Femur (tissue), 1 donor: ENCODE measurements at places on chromosomes 2 and 18.

DNA sequence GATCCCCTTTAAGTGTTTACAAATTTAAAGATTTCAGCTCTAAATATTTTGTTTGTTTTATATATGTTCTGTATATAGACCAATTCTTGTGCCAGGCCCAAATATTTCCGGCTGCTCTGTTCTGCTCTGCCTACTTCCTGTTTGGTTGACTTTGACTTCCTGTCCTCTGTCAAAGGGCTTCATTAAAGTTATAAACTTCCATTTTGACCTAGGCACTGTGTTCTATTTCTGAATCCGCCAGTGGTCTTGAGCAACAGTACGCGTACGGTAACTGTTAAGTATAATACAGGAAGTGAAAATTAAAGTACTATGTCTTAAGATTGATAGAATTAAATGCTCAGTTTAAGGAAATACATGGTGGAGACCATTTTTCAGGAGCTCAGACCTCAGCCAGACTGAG lies 13.5 kb upstream of the REL start:
- DNase-seq: no peak

- no peak for DNase-seq
Measured at GRCh38 chr2:241151934-241152660, 1.8 kb downstream of the PPP1R7 start.

GRCh38 chr2:40282428-40282827 lies 169.5 kb downstream of the SLC8A1 start:
- no peak for DNase-seq

GRCh38 chr2:120341977-120342376 lies 4.0 kb upstream of the INHBB start:
- DNase-seq: no peak
